ENCODE measurements at places on chromosomes 2 and 18.
A peak's percentile ranks its signal among the peaks of the same experiment; 100 is the strongest.

DNA sequence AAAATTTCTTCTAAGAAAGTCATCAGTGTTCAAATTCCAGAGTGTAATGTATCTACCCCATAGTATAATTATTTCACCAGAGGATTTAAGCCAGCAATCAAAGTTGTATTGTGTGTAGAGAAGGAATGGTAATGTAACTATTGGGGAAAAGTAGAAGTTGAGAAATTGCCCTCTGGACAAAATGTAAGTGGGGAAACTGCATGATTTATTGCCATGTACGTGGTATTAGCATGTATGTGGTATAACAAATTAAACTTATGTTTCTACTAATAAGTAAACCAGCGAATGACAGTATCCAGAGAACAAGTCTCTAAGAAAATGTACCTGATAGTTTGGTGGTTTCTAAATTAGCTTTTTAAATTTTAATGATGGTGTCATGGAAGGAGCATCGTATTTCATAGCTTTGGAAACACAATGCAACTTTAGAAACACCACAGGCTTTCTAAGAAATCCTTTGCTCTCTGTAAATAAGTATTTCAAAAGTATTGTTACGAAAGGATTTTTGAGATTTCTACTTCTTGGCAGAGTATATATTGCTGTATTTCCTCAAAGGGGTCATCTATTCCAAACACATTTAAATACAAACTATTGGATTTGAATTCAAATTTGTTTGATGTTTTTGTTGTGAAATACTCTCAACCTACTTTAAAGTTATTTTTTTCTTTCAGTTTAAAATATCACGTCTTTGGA, 1018.9 kb upstream of the ZEB2 start:
- DNase-seq: no peak

GRCh38 chr2:45176390-45176789, 167.1 kb upstream of the SIX2 start:
- no peak for DNase-seq

DNA sequence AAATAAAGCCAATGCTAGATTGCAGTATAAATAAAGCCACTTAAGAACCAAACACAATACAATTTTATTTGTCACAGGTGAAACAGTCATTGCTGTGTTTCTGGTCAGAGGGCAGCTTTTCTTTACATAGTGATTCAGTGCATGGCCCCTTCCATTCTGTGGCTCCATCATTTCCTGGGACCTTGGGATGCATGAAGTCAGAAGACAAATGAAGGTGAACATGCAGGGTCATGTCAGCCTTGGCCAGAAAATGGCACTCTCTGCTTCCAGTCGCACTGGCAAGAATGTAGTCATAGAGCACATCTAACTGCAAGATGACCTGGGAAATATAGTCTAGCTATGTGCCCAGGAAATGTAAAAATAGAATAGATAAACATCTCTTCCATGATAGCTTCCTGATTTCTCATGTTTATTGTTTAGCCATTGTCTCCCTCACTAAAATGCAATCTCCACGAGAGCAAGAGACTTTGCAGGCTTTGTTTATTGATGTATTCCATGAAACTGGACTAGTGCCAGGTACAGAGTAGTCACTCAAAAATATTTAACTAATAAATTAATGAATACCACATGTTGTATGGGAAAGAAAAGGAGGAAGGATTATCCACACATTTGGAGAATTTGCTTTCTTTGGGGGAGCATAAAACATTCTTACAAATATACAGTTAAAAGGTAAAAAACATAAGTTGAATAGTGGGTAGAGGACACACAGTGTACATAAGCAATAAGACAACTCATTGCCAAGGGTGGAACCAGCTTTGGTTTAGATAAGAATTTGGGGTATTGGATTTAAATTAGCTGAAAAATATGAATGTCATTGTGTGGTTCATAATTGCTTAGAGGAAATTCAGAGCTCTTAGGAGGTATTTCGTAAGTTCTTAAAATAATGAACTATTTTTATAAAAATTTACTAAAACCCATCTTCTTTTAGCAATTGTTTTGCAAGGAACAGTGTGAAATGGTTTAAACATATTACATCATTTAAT, 343.8 kb downstream of the PID1 start:
- no peak for DNase-seq

GRCh38 chr2:167939514-167940345, 307.7 kb downstream of the STK39 start:
- no peak for DNase-seq

DNA sequence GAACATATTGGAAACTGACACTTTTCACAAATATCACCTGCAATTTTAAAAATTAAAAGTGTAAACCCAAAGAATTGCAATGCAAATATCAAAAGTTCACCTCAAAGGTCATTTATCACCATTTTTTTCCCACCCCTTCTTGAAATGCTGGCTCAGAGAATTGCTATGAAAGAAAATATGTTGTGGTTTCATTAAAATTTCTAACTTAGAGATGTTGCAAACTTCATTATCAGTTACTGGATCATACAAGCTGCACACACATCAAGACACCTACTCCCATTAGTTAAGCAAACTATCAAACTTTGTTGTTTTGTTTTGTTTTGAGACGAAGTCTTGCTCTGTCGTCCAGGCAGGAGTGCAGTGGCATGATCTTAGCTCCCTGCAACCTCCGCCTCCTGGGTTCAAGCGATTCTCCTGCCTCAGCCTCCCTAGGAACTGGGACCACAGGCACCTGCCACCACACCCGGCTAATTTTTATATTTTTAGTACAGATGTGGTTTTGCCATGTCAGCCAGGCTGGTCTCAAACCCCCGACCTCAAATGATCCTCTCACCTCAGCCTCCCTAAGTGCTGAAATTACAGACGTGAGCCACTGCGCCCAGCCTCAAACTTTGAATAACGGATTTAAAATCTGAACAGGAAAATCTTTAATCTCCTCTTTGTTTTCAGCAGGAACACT, 37.0 kb downstream of the STK39 start:
- DNase-seq: no peak

GRCh38 chr2:85066006-85066740, 67.0 kb upstream of the TCF7L1 start:
- DNase-seq: no peak

GRCh38 chr18:5452943-5453443, 90.8 kb downstream of the EPB41L3 start:
- no peak for DNase-seq

GRCh38 chr2:109045505-109045904, 56.5 kb upstream of the EDAR start:
- no peak for DNase-seq

- peak; percentile 37 for DNase-seq
Measured at GRCh38 chr2:191501561-191502168, 176.3 kb upstream of the NABP1 start.

DNA sequence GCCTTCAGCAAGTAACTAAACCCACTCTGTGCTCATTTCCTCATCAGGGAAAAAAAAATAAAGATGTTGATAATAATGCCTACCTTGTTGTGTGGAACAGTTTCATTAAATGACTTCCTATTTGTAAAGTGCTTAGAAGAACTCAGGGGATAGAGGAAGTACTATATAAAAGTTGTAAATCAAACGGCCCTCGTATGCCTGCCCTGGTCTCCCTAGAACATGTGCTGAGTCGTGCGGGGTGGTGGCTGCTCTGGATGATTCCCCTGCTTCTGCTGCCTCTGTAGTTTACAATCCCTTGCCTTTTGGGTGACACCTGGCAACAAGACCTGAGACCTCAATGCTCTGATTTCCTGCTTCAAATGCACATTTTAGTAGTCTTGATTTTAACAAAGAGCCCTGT, 170.0 kb downstream of the CERS6 start:
- DNase-seq: no peak

- DNase-seq: no peak
Measured at GRCh38 chr2:213065583-213066442, 85.6 kb downstream of the IKZF2 start.

- DNase-seq: no peak
Measured at GRCh38 chr2:174815526-174815925, 51.3 kb upstream of the CHRNA1 start.

DNA sequence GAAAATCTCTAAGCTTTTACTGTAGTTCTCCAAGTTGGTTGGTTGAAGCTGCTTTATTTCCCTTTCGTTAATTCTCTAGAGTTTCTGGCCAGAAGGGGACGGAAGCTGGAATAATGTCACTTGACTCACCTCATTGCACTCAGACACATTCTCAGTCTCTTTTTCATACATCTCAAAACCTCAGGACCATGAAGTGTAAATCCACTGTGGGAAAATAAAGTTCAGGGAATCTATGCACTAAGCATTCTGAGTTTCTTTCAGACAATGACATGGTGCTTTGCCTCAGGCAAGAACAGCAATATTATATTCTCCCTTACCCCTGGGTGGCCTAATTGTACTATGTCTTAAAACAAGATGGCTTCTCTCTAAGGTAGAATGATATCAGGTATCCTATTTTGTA, 167.8 kb downstream of the PRPF40A start:
- no peak for DNase-seq

GRCh38 chr2:230634146-230634545, 78.5 kb upstream of the CAB39 start:
- no peak for DNase-seq

- DNase-seq: no peak
Measured at GRCh38 chr2:25190536-25190935, 22.2 kb upstream of the POMC start.

DNA sequence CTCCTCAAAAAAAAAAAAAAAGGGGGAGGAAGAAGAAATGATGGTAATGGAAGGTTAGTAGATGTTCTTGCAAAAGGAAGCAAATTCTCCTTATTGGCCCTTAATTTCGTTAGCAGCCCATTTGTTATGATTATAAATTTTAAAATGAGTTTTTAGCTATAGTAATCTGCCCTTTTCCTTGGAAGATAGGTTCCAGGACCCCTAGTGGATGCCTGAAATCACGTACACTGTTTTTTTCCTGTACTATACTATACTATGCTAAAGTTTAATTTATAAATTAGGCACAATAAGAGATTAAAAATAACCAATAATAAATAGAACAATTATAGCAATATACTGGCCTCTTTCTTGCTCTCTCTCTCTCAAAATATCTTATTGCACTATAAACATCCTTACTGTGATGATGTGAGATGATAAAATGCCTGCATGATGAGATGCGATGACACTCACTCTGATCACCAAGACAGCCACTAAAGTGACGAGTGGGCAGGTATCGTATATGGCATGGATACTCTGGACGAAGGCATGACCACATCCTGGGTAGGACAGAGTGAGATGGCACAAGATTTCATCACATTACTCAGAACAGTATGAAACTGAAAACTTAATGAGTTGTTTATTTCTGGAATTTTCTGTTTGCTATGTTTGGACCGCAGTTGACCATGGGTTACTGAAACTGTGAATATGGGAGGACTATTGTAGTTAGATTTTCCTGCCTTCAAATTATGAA, 87.2 kb downstream of the KCTD18 start:
- DNase-seq: no peak
